ENCODE measurements at places on chromosomes 16 and 17.

GRCh38 chr17:50558941-50559614 is 1.4 kb upstream of the CACNA1G start:
- no peak for DNase-seq

DNA sequence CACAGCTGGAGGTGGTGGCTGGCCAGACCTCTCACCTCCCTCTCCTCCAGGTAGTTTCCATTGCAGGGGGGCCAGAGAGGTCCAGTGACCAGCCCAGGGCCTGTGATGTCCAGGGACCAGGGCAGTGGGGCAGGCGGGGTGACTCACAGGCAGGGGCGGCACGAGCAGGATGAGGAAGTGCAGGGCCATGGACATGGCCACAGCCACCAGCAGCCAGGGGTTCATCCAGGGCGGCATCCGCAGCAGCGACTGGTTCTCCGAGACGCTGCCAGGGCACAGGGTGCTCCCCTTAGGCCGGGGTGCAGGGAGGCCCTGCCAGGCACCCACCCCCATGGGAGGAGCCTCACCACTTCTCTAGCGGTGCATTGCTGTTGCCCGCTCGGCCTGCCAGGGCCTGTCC is 12.9 kb upstream of the P2RX1 start:
- DNase-seq: no peak

GRCh38 chr16:4746215-4746614 is 11.9 kb downstream of the DNAAF8 start:
- no peak for DNase-seq

- DNase-seq: no peak
These were observed 201.1 kb upstream of the MAF start for GRCh38 chr16:79801646-79802045.

DNA sequence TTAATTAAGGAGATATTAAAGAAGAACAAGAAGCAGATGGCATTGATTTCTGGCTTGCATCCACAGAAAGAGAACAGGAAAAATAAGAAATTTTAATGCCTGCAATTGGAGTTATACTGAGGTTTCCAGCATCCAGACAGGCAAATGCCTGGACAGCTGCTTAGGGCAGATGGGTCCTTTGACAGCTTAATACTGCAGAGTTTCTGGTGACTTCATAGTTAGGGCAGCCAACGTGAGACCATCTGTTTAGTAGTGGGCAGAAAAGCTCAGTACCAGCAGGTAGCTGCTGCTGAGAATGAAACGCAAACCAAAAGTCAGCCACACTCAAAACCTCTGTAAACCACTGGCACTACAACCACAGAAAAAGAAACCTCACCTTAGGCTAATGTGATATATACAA is 109.8 kb downstream of the CDK5R1 start:
- DNase-seq: no peak

GRCh38 chr17:74671031-74671771 is 41.5 kb downstream of the CD300LF start:
- DNase-seq: no peak

DNA sequence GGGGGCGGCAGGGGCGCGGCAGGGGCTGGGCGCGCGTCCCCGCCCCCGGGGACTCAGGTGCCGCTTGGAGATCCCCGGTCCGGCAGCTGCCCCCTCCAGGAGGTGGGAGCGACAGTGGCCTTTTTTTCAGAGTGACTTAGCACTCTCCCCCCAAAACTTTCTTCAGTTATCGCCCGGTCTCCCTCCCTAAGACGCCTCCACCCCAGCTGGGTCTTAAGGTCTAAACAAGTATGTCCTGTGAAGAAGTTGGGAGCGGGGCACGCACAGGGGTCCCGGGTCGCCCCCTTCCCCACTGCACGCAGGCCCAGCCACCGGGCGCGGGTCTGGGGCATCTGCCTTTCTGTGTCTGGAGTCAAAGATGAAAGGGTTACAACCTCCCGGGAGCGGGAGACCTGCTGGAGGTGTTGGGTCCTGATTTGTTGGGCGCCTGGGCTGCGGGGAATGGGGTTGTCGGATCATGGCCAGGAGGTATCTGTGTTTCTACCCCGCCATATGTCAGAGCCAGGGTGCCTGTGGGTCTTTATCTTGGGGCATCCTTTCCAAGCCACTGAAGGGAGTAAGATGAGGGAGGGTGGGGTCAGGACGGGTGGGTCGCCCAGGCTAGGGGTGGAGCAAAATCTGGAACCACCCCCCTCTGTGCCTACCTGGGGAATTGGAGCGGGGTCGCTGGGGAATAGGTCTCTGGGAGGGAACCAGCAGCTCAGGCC is 757 bp downstream of the FMNL1 start:
- no peak for DNase-seq

DNA sequence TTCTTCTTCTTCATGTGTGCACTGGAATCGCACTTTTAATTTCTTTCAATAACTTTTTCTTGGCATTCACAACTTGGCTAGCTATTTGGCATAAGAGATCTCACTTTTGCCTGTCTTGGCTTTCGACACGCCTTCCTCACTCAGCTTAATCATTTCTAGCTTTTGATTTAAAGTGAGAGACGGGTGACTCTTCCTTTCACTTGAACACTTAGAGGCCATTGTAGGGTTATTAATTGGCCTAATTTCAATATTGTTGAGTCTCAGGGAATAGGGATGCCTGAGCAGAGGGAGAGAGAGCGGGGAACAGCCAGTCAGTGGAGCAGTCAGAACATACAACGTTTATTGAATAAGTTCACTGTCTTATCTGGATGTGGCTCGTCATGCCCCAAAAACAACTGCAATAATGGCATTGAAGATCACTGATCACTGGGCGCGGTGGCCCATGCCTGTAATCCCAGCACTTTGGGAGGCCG is 200.3 kb downstream of the SEC14L1 start:
- DNase-seq: no peak

DNA sequence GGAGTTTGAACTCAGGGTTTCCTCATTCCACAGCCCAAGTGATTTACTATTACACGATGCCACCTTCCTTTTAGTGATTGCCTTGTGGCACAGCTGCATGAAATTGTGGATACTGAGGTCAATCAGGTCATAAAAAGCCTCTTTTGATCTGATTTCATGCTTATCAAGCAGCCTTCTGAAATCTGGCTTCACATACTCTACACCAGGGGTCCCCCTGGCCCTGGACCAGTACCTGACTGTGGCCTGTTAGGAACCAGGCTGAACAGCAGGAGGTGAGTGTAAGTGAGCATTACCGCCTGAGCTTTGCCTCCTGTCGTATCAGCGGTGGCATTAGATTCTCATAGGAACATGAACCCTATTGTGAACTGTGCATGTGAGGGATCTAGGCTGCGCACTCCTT is 13.8 kb downstream of the SLFN5 start:
- no peak for DNase-seq

DNA sequence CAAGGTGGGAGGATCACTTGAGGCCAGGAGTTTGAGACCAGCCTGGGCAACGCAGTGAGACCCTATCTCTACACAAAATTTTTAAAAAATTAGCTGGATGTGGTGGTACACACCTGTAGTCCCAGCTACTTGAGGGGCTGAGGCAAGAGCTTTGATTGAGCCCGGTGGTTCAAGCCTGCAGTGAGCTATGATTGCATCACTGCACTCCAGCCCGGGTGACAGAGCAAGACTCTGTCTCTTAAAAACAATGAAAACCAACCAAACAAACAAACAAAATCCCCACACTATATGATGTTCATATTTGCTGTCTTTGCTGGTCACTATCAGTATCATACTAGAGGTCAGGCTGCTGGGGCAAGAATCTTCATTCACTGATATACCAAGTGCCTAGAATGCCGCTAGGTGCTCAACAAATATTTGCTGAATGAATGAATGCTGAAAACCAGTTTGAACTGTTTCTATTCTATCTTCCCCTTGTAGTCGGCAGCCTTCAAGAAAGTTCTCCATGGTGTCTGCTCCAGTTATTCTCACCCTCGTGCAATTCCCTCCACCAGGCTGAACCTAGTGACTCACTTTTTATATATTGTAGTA is 127.0 kb downstream of the IRX3 start:
- DNase-seq: no peak

DNA sequence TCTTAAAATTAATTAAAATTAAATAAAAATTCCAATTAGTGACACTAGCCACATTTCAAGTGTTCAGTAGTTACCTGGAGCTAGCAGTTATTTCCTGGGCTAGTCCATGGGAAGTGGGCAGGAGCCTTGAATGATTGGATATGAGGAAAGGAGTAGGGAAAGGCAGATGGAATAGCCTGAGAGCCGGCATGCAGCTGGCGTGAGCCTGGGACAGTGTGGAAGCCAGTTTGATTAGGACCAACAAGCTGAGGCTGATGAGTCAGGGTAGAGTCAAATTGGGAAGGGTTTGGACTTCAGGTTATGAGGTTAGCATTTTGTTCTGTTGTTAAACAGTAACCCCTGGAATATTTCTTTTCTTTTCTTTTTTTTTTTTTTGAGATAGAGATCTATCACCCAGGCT is 15.3 kb upstream of the GNA13 start:
- no peak for DNase-seq

DNA sequence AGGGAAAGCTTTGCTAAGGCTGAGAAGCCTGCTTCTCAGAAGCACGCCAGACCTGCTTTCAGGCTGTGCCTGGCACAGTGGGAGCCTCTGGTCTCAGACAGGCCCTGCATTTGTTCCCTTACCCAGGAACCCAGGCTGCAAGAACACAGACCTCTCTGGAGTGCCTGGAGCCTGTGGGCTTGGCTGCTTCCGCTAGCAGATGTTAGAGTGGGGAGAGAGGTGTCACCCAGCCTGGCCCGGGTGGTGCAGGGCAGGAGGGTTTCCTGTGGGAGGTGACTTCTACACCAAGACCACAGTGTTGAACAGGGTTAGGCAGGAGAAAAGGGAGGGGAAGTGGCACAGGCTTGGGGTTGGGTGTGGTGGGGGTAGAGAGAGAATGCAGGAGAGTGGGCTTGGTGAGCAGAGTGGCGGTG is 35.8 kb upstream of the ADGRG1 start:
- DNase-seq: peak; percentile 34

GRCh38 chr17:72566671-72567484 is 446.1 kb downstream of the SOX9 start:
- no peak for DNase-seq

DNA sequence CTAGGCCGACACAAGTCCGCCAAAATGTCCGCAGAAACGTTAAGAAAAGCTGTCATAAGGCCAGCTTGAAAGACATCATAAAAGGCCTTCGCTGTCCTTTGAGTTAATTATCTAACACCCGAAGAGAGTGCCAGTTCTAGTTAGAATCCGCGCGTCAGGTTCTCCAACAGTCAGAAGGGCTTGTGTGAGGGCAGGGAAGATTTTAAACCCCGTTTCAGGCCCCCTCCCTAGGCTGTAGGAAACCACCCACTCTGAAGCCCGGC is 729 bp upstream of the CLTC start:
- no peak for DNase-seq

DNA sequence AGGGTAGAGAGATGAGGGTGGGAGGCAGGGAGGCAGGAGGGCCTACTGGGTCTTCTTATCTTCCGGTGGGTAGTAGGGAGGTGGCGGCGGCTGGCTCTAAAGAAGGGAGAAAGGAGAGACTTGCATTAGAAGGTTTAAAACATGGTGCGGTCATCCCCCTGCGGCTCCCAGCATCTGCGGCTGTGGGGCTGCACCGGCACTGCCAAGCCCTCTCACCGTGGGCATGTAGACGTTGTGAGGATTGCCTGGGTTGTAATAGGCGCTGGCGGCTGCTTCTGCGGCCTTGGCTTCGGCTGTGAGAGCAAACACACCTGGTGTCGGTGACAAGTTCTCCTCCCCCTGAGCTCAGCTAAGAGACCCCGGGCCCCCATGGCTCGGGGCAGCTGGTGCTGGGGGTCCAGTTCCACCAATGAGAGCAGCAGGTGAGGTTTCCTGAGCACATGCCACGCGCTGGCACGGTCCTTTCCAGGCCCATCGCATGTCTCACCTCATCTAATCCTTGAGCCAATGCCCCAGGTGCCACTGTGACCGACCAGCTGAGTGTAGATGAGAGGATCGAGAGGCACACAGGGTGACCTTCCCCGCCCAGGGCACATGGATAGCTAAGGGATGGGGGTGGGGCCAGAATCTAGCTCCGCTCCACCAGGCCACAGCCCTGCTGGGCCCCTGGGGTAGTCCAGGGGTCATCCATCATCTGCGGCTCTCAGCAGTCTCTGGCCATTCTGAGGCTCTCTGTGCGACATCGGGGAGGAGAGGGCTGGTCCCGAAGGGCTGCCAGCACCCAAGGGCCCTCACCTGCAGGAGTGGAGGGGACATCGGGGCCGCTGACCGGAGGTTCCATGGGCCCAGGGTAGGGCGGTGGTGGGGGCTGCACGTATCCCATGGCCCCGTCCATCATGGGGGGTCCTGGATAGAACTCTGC is 2.7 kb upstream of the UNC13D start:
- DNase-seq: no peak

DNA sequence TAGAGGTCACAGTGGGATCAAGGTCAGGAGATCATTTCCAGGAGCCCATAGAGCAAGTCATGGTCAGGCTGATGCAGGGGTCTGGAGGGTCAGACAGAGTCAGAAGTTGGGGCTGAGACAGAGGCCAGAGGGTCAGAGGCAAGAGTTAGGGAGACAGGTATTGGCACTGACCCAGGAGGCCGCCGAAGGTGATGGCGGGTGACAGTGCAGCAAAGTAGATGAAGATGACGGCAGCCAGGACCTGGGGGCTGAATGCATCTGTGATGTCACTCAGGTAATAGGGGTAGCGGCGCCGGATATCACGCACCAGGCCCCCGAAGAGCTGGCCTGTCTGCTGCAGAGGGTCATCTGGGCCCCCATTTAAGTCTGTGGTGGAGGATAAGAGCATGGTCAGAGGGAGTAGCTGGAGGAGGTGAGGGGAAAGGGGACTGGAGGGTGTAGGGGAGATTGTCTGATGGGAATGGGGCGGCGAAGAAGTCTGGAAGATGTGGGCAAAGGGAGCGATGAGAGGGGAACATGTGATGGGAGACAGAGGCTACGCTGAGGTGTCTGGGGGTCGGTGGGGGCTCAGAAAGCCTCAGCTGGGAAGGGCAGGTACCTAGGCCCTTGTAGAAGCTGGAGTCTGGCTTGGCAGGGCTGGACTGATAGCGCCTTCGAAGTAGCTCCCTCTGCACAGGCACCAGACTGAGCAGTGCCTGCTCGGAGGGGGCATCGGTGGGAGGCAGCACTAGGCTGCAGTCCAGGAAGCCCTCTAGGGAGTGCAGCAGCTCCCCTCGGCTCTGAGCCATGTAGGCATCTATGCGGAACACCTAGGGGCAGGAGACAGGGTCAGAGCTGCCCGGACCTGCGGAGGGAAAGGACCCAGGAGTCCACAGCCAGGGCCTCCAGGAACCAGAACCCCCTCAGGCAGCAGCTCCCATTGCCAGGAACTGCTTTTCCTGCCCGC is 9.8 kb downstream of the SLC4A1 start:
- DNase-seq: no peak

GRCh38 chr16:83220066-83220465 is 587.7 kb upstream of the HSBP1 start:
- DNase-seq: peak; percentile 6

- peak; percentile 3 for DNase-seq
These were observed 37.7 kb upstream of the OR3A1 start for GRCh38 chr17:3335876-3336275.

GRCh38 chr17:59783221-59784047 is 76.0 kb downstream of the VMP1 start:
- DNase-seq: no peak

DNA sequence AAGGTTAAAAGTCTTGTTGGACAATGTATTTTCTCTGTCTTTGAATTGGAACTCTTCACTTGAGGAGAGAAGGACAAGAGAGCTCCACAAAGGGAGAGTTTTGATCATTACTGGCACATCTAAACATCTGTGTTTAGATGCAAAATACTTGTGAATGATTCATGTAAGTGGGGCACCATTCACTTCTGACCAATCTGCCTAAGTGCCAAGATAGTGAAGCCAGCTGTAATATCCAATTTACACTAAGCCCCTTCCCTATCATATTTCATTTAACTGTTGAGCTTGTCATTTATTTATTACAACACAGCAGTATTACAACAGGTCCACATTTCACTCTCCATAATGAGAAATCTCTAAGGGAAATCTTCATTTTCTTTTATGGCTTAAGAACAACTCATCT is 832.3 kb upstream of the GOT2 start:
- no peak for DNase-seq
